ENCODE measurements at places on chromosomes 6 and 20.

DNA sequence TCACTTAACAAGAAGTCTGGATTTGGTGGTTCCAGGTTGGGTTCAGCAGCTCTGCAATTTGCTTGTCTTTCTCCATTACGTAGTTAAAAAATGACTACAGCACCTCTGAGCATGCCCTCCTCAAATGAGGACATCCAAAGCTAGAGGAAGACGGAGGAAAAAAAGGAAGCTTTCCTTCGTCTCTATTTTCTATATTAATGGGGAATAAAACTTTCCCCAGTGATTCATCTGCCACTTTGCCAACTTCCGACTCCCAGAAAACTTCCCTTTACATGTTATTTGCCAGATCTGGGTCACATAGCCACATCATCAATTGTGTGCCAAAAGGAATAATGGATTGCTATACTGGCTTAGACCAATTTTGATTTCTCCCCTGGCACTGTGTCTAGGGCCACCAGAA is 69.5 kb downstream of the ZFAND3 start:
- DNase-seq = no peak

DNA sequence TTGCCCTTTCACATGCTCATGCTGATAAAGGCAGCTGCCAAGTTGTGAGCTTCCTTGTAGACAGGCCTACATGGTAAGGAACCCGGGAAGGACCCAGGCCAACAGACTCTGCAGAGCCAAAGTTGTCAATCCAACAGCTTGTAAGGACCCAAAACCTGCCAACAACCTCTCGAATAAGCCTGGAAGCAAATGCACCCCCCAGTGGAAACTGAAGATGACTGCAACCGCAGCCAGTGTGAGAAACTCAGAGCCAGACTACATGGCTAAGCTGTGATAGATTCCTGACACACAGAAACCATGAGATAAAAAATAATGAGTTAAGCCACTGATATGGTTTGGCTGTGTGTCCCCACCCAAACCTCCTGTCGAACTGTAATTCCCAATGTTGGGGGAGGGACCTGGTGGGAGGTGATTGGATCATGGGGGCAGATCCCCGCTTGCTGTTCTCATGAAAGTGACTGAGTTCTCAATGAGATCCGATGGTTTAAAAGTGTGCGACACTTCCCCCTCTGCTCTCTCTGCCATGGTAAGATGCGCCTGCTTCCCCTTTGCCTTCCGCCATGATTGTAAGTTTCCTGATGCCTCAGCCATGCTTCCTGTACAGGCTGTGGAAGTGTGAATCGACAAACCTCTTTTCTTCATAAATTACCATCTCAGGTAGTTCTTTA is 18.8 kb upstream of the CLPSL2 start:
- DNase-seq = no peak

DNA sequence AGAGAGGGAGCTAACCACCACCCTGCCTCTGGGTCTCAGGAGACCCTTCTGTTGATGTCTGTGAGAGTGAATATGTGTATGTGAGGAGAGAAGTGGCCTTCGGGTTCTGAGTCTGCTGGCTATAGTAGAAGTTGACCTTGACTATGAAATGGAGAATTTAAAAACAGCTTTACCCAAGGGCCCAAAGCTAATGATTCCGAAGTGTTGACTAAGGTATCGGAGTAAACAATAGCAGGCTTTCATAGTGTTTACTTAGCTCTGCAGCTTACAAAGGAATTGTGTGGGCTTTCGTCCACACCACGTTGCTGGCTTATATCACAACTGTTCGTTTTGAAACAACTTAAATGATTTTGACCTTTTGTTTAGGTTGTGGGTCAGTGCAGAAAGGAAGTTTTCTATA is 126.5 kb upstream of the JAG1 start:
- no peak for DNase-seq

- no peak for DNase-seq
Observed at GRCh38 chr6:128412680-128413079, 107.7 kb downstream of the PTPRK start.

DNA sequence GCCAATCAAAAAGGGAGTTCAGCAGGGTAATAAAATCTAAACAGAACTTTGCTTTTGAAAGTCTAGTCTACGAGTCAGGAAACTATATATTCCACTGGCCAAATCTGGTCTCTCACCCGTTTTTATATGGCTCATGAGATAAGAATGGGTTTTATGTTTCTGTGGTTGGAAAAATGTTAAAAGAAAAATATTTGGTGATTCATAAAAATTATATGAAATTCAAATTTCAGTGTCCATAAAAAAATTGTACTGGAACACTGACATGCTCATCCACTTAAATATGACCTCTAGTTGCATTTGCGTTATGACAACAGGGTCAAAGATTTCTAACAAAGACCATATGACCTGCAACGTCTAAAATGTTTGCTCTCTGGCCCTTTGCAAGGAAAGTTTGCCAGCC is 22.3 kb upstream of the LAMP5 start:
- no peak for DNase-seq

DNA sequence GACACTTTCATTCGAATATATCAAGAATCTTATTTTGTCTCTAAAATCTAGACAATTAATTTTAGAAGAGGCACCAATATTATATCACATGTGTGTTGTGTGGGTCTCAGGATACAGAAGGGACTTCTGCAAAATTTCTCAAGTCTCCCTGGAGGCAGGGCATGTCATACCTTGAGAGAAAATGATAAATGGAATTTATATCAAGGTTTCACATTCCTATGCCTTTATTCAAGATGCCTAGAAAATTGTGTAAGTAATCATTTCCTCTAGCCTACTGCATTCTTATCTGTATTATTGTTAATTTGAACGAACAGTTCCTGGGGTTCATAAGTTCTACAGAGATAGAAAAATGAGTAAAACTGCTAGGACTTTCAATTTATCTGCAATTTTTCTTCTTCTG is 1247.9 kb downstream of the GRIK2 start:
- no peak for DNase-seq

- DNase-seq = no peak
Observed at GRCh38 chr6:131740161-131740560, 29.3 kb upstream of the CTAGE9 start.

GRCh38 chr6:3001773-3002293 is 2.1 kb downstream of the NQO2 start:
- DNase-seq = no peak

DNA sequence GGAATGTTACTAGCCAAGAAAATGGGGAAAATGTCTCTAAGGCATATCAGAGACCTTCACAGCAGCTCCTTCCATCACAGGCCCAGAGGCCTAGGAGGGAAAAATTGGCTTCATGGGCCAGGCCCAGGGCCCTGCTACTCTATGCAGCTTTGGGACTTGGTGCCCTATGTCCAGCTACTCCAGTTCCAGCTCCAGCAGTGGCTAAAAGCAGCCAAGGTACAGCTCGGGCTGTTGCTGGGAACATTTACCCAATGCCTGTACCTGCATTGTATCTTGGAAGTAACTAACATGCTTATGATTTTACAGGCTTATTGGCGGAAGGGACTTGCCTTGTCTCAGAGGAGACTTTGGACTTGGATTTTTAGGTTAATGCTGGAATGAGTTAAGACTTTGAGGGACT is 390.6 kb downstream of the GRIK2 start:
- no peak for DNase-seq

- no peak for DNase-seq
Observed at GRCh38 chr6:66689608-66690007, 982.6 kb upstream of the EYS start.

DNA sequence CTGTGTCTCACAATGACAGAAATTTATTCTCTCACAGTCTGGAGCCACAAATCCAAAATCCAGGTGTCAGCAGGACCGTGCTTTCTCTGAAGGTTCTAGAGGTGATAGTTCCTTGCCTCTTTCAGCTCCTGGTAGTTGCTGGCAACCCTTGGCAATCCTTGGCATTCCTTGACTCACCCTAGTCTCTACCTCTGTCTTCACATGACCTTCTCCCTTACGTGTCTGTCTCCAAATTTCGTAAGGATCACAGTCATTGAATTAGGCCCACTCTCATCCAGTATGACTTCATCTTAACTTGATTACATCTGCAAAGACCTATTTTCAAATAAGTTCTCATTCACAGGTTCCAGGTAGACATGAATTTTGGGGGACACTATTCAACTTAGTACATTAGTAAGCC is 143.1 kb downstream of the CEP57L1 start:
- no peak for DNase-seq

DNA sequence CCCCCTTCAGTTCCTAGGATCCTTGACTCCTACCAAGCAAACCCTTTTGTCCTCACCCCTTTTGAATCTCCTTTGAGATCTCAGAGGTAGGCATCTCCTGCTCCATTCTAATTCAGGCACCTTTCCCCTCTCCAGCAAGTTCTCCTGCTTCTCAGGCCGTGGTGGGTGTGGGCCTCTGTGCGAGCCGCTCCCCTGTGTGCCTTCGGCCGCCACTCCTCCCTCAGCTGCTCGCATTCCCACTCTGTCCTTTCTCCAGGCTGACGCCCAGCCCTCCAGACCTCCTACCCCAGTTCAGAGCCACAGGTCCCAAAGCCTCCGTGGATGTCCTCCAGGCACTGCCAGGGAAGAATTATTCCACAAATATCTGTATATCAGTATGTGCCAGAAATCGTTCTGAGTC is 19.7 kb upstream of the RPS6KA2 start:
- no peak for DNase-seq

GRCh38 chr20:49983123-49983847 is 505 bp downstream of the SNAI1 start:
- no peak for DNase-seq

DNA sequence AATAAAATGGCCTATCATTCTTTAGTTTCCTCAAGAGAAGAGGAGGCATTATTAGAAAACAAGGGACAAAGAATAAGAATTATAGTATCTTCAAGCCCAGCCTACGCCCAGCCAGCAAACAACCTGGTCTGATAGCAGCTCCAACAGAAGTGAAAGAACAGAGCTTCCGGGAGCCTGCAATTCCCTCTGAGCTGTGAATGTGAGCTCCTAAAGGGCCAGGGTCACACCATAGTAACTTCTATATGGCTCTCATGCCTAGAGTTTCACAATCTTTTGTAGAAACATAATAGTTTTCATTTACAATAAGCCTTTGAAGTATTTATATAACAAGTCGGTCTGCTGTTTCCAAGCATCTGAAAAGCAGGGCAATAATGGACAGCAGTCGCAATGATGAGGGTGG is 116.5 kb downstream of the SMLR1 start:
- peak; percentile 42 for DNase-seq

GRCh38 chr6:123323452-123324329 is 313.1 kb downstream of the TRDN start:
- DNase-seq = no peak

- no peak for DNase-seq
Observed at GRCh38 chr6:42403831-42404230, 47.9 kb downstream of the TRERF1 start.

- no peak for DNase-seq
Observed at GRCh38 chr6:10460096-10460495, 45.2 kb upstream of the TFAP2A start.

- no peak for DNase-seq
Observed at GRCh38 chr6:168450917-168451316, 9.9 kb downstream of the SMOC2 start.

GRCh38 chr20:43744966-43745730 is 18.3 kb upstream of the GTSF1L start:
- DNase-seq = no peak

- DNase-seq = no peak
Observed at GRCh38 chr20:9442858-9443257, 71.5 kb upstream of the LAMP5 start.

DNA sequence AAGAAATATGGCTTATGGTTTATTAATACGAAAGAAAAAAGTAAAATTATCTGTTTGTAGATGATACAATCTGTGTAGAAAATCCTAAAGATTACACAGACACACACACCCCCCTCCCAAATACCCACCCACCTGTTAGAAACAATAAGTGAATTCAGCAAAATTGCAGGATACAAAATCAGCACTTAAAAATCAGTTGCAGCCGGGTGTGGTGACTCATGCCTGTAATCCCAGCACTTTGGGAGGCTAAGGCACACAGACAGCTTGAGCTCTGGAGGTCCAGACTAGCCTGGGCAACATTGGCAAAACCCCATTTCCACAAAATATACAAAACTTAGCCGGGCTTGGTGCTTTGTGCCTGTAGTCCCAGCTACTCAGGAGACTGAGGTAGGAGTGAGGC is 42.3 kb downstream of the NINL start:
- DNase-seq = no peak

DNA sequence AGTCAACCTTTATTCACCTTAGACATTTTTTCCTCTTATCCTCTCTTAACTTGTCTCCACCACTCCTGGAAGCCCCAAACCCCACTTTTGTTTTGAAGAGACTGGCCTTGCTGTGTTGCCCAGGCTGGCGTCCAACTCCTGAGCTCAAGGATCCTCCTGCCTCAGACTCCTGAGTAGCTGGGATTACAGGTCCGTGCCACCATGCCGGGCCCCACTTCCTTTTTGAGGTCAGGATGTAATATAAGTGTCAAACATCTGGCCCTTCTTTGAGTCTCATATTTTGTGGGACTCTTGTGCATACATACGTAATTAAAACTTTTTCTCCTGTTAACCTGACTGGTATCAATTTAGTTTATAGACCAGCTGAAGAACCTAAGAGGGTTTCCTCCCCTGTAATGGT is 1.4 kb upstream of the CDK19 start:
- DNase-seq = no peak

- no peak for DNase-seq
Observed at GRCh38 chr6:152636021-152636608, 1.0 kb downstream of the SYNE1 start.

- DNase-seq = no peak
Observed at GRCh38 chr20:59958123-59958522, at the start of gene CDH26. CDH26 (plus strand) TSS chr20:59958423; CDS start chr20:59958727, 304 bp downstream.

GRCh38 chr6:111984081-111984480 is 69.8 kb upstream of the CCN6 start:
- DNase-seq = no peak

DNA sequence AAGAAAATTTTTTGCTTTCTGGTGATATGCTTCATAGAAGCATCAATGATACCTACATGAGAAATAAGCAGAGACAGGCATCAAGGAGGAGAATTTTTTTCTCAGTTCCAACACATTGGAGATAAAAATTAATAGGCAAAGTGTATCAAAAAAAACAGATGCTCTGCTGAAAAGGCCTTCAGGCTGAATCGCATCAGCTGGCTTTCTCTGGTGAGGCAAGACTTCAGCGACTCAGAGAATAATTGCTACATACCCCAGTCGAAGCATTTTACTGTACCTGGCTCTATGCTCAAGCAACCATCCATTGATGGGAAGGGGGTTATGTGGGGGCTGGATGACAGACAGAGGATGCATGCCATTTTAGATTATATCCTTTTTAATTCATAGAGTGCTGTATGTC is 415.1 kb downstream of the TFAP2A start:
- DNase-seq = no peak
